BE2C (cell line): ENCODE measurements at places on chromosomes 12 and 14.
A peak's percentile ranks its signal among the peaks of the same experiment; 100 is the strongest.

GRCh38 chr14:100698666-100699448, 27.8 kb upstream of the DLK1 start:
- no peak for DNase-seq

DNA sequence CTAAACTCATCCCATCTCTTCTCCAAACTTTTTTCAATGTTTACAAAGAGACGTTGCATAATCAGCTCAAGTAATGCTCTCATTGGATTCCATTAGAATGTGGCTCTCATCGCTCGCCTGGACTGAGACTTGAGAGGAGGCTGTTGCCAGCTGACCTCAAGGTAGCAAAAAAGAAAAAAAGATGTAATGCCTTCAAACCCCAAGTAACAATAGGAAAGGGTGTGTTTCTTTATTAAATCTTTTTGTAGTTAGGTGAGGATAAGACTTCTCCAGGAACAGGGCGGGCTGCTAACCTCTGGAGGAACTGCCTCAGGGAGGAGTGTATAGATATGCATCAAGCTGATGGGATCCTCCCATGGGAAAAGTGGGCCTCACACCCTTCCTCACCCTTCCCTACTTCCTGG, 956 bp upstream of the PTHLH start:
- DNase-seq, result no peak

DNA sequence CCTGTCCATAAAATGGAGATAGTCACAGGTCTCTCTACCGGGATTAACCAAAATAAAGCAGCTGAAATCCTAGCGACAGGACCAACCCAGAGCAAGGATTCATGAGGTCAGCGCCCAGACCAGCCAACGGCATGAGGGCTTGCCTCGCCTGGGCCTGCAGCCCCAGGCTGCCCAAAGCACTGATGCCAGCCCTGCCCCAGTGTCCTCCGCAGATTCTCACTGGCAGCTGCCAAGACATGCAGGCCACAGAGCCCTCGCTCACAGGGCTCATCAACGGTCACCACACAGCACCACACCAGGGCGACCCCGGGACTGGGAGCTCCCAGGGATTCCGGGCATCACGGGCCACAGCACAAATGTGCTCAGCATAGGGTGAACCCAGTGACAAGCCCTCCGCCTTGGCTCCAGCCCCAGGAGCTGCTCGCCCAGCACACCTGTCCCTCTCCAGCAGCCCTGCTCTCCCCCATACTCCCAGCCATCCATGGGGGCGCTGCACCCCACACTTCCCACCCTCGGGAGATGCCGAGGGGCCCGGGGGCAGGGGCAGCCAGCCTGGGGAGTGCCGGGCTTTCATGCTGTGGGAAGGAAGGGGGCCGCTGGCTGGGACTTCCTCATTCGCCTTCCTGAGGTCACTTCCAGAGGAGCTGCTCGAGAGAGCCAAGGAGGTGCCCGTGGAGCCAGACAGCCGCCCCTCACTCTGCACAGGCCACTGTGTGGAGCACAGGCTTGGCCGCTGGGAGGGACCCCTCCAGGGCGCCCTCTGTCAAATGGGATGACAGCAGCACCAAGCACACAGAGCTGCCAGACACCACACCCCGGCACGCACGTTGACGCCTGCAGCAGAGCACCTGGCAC, 14.1 kb downstream of the RAB35 start:
- no peak for DNase-seq

DNA sequence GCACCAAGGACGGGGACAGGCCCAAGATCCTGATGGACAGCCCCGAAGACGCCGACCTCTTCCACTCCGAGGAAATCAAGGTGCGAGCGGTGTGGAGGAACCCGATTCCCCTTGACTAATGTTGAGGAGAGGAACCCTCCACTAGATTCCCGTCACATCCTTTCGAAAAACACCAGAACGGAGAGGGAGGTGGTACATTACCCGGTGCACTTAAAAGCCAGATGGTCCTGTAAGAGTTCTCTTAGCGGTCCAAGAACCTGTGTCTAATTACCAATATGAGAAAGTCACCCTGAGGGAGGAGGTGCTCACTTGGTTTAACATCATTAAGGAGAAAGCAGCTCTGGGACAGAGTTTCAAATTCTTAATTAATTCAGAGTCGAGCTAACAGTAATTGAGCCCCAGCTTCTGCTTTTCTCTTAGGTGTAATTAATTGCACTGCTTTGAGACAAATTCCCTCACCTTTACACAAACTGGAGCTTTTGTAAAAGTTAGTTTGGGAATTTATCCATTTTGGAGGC, 450 bp downstream of the PRKAB1 start:
- DNase-seq, result no peak

DNA sequence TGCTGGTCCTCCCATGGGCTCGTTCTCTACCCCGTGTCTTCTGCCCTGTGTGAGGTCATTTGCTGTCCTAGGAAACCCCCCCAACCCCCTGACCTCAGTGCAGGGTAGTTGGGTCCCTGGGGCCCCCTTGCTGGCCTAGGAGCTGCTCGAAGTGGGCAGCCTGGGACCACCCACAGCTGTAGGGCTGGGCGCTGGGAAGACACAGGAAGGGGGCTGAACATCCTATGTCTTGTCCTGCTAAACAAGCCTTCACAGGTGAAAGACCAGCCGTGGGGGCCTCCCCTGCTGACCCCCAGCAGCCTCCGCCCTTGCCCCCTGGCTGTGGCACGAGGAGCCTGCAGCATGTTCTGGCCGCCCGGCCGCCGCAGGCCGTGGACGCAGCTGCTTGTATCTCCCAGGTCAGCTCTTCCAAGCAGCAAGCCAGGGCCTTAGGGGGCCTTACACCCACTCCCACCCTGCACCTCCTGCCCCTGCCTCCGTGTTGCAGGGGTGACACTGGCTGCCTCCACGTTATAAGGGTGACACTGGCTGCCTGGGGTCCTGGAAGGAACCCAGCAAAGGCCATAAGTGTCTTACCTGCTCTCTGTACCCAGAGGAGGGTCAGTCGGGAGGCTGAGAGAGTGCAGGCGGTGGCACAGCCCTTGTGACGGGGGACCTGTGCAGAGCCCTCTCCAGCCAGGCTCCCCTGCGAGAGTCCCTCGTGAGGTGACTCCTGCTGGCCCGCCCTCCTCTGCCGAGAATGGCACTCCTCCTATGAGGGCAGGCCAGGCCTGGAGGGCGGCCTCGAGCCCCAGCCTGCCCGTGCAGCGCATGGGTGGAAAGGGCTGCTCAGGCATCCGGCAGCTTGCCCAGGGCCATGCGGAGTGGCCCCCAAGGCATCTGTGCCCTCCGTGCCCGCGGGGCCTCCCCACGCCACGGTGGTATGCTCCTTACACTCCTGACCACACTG, 11.5 kb upstream of the TEX22 start:
- DNase-seq, result peak; percentile 11

DNA sequence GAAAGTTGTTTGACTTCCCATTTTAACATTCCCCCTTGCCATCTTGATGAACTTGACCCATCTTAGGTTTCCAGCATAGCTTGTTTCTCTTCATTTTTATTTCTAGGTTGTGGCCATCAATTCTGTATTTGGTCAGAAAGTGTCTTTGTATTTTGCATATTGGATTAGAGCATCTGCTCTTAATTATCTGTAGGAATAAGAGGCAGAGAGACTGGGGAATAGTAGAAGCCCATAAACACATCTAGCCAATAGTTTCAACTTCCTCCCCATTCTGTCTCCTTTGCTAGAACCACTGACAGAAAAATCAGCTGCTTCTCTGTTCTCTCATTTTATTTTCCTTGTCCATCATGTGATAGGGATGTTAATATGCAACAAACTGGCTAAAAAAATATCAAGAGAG, 8.2 kb downstream of the SOCS2 start:
- DNase-seq, result no peak

DNA sequence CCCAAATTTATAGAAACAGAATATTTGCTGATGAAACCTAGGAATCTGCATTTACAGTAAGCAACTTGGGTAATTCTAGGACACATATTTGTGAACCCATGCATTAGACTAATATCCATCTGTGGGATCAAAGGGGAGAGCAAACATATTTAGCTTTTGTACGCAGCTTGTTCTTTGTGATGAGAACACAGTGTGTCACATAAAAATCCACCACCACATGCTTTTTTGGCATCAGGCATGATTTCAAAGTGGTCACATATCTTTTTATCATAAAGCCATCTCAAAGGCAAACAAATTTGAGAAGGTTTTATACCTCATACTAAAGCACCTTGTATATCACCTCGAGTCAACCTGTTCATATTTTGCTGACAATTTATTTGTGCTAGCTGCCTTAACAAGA, 15.7 kb downstream of the DNAL1 start:
- DNase-seq, result no peak

DNA sequence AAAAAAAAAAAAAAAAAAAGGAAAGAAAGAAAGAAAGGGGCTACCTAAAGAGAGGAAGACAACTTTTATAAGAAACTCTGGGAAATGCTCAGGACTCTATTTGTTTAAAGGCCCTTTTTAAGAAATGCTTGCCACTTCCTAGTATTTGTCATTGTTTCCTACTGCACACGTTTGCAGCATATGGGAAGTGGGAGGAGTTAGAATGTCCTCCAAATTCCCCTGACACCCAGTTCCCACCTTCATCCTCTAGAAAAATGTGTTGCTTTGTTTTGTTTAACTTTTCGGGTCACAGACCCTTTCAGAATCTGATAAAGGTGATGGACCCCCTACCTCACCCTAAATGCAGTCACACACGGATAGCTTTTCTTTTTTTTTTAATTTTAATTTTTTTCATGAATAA, 40.8 kb downstream of the NINJ2 start:
- no peak for DNase-seq

DNA sequence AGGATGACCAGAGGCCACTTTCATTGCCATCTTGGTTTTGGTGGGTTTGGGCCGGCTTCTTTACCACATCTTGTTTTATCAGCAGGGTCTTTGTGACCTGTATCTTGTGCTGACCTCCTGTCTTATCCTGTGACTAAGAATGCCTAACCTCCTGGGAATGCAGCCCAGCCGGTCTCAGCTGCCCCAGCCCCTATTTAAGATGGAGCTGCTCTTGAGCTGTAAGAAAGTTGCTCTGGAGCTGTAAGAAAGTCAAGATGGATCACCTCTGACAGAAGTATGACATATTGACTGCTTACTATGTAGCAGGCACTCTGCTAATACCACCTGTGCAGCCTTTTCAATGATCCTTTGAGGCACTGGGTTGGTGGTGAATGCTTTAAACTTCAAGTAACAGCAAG, 52.1 kb downstream of the RIN3 start:
- DNase-seq, result no peak

DNA sequence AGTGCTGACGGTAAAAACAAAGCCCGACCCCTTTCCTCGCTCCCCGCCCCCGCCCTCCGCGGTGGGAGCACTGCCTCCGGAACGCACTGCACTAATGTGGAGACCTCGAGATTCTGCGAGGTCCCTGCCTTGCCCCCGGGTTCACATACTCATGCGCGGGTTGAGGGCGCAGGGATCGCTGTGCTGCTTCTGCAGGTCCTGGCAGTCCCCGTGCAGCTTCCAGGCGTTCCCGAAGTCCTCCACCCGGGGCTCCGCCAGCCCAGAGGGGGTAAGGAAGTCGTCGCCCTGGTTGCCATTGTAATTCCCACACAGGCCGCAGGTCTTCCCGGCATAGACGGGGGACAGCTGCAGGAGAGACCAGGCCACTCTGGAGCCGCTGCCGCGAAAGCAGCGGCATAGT, 66.8 kb downstream of the VWF start:
- DNase-seq, result no peak

DNA sequence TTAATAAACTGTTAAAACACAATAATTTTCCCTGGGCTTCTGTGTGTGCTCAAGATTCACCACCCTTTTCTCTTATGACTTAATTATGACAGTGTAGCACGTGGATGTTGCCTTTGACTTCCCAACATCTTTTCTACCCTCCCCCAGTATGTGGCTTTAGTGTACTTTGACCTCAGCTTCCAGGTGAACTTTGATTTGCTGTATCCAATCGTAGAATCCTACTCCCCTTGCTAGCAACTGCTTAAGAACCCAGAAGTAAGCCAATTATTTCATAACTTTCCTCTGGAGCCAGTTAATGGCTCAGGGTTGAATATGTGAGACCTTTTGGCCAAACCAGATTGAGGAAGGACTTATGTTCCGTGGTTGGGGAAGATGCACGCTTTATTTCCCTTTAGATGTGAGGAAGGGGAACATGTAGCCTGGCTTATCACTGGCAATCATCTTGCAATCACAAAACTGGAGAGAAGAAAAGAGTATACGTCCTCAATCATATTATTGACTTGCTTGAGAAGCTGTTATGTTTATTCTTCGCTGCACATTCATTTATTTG, 259.6 kb upstream of the ATP2B1 start:
- DNase-seq, result no peak

GRCh38 chr12:76713130-76713529, 50.8 kb upstream of the ZDHHC17 start:
- DNase-seq, result no peak

DNA sequence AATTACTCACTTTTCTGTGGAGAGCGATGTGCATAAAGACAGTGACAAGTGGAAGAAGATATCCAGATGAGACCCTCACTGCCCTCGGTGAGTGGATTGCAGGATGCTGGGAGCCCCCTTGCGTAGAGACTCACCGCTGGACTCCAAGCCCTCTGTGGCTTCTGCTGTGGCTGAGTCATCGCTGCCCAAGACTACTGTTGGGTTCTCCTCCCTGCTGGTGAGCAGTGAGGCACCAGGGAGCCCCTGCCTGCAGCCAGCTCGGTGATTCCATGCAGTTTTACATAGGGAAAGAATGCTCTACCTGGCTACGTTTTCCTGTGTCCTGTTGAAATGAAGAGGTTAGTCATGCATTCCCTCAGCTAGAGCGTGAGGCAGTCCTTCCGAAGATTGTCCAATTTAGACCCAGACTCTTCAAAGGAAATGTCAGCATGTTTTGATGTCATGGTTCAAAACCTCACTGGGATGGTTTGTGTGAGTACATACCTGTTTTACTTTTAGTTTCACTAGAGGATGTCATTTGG, 28.2 kb downstream of the TRAF3 start:
- DNase-seq, result no peak

- DNase-seq, result no peak
Observed at GRCh38 chr14:71647086-71647784, 285.0 kb upstream of the RGS6 start.

- no peak for DNase-seq
Observed at GRCh38 chr12:103829092-103829491, 11.9 kb downstream of the NT5DC3 start.

DNA sequence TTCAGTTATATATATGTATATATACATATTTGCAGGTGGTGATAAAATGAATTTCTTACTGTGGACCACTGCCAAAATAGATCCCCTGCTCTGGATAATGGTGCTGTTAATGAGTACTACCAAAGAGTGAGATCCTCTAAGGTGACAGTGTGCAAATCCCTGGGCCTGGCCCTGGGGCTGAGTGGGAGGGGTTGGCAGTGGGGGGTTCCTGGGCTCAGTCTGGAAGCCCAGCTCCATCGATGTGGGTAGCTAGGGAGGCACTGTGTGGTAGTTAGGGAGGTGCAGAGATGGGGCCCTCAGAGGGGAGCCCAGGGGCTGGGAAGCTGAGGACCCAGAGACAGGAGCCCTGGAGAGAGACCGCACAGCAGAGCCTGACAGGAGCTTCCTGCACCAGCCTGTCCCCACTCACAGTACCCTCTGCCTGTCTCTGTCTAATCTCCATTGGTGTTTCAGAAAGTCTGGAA, 9.1 kb downstream of the KRT8 start:
- no peak for DNase-seq

DNA sequence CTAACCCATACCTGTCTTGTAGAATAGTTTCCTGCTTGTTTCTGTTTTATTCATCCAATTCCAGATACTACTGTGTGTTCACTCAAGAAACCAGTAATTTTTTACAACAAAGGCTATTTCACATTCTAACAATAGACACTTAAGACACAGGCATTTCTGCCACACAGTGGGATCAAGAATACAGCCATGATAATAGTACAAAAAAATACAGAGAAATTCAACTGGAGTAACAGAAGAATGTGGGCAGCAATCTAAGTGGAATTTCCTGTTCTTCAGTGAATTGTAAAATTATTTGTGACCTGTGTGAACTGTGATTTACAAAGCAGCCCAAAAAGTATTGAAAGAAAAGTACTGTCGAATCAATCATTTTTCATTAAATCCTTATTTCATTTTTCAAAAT, 282.9 kb downstream of the CCER1 start:
- no peak for DNase-seq
